Activated gamma-delta T cell treated with Interleukin-2 at 50 U/mL for 16 hours (primary cell): ENCODE measurements at places on chromosomes 1 and 21.

DNA sequence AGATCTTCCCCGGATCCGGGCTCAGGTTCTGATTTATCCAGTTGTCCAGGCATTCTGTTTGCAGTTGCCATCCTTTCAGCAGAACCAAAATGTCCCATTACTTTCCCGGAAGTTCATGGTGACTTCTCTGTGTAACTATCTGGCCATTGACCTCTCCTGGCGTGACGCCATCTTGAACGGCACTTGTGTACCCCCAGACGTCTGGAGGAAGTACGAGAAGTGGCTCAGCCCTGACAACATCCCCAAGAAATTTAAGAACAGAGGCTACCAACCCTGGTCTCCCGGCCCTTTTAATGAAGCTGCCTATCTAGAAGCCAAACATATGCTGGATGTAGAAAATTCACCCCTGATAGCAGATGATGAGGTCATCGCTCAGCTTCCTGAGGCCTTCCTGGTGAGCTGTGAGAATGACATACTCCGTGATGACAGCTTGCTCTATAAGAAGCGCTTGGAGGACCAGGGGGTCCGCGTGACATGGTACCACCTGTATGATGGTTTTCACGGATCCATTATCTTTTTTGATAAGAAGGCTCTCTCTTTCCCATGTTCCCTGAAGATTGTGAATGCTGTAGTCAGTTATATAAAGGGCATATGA, 22.4 kb downstream of the AADACL4 start:
- DNase-seq: no peak

DNA sequence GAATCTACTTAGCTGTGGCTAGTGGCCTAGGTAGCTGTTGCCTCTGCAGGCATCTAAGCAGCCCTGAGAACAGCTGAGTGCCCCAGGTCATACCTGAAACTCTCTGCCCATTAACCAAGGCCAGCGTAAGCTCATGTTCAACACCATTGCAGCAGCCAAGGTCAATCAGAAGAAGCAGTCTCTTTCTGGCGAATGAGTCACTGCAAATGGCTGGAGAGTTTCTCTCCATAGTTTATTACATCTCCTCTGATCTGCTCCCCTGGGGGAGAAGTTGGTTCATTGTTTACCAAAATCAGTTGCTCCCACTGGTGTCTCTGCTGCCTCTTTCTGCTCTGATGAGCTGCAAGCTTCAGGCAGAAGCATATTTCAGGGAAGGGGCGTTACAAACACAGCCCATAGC, 6.9 kb upstream of the BCL9 start:
- DNase-seq: no peak

DNA sequence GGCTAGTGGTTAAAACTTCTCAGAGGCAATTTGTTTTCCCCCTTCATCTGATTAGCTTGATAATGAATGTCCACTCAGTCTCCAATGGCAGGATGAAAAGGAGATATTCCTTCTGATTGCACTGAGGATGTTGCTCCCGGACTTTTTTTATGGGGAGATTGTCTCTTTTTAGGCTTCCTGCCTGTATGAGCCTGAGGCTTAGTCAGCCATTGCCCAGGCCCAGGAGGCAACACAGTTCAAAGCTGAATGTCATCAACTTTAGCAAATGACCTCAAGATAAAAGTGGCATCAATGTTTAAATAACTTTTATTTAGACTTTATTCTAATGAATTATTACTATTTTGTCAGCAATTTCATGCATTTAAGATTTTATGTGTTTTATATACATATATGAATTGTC, 162.9 kb upstream of the PTBP2 start:
- DNase-seq: no peak

DNA sequence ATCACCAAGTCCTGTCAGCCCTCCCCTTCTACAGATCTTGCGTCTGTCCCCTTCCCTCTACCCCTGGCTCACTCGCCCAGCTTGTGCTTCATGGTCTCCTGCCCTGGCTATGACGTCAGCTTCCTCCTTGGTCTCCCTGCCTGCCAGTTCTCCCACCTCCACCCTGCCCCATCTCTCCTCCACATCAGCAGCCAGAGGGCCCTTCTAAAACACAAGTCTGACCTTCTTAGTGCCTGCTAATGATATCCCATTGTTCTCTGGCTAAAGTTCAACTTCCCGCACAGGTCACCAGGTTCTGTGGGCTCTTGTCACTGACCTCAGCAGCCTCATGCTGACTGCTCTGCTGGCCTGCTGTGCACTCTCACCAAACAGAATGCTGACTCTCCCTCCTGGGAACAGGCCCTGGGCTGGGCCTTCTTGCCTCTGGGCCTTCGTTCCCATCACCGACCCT, 24.7 kb upstream of the MYCL start:
- no peak for DNase-seq

DNA sequence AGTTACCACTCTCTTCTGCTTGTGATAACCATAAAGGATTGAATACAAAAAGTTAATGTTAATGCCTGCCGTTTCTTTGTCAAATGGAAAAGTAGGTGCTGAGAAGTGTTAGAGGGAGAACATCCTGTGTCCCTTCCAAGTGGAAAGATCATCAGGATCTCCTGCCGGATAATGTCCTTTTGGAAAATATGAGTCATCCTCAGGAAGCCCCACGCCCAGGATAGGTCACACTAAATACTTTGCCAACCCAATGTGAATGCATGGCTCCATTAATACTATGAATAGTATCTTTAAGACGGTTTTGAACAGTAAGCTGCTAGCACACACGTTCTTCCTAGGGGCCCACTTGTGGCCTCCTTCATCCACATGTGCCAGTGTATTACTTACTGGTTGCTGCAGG, 279.5 kb downstream of the ZNF326 start:
- no peak for DNase-seq

GRCh38 chr1:4622821-4623220, 31.6 kb upstream of the AJAP1 start:
- no peak for DNase-seq

- no peak for DNase-seq
Measured at GRCh38 chr1:173479649-173480048, 2.5 kb downstream of the PRDX6 start.

- DNase-seq: no peak
Measured at GRCh38 chr1:220149742-220150141, 55.8 kb downstream of the IARS2 start.

DNA sequence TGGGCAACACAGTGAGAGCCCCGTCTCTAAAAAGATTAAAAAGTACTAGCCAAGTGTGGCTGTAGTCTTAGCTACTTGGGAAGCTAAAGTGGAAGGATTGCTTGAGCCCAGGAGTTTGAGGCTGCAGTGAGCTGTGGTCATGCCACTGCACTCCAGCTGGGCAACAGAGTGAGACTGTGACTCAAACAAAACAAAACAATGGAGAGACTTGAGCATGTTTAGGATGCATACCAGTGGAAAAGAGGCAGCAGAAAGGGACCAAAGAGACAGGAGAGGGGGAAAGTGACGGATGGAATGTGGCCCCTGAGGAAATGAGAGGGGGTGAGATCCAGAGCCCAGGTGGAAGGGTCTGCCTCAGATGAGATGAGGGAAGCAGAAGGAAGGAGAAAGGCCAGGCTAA, 358.9 kb downstream of the RPS6KC1 start:
- no peak for DNase-seq

DNA sequence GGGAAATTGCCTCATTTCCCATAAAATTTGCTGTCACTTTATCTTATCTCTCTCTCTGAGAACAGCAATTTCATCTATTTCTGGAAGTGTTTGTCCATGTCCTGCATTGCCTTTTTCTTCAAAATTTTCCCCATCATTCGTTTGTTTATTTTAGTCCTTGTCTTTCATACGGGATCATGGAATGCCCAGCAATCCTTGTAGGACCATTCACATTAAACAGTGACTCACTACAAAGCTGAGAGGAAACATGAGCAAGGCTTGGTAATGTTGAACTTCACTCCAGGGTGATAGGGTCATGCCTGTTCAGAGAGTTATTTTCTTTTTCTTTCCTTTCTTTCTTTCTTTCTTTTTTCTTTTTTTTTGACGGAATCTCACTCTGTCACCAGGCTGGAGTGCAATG, 32.2 kb upstream of the HNRNPU start:
- no peak for DNase-seq

DNA sequence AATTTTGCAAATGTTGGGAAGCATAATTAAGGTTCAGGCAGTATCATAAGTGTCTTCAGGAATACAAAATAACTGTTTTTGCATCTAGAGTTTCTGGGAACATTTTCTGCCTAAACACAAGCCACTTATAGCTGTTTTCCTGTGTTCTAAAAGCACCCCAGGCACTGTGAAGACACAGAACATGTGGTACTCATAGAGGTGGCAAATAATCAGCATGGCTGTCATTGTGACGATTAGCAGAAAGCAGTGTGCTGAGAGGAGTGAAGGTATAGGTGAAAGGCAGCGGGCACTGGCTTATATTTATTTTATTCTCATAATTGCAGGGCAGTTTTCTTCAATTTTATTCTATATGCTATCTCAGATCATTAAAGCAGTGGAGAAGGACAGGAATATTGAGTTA, 119.6 kb downstream of the LRRC53 start:
- no peak for DNase-seq

DNA sequence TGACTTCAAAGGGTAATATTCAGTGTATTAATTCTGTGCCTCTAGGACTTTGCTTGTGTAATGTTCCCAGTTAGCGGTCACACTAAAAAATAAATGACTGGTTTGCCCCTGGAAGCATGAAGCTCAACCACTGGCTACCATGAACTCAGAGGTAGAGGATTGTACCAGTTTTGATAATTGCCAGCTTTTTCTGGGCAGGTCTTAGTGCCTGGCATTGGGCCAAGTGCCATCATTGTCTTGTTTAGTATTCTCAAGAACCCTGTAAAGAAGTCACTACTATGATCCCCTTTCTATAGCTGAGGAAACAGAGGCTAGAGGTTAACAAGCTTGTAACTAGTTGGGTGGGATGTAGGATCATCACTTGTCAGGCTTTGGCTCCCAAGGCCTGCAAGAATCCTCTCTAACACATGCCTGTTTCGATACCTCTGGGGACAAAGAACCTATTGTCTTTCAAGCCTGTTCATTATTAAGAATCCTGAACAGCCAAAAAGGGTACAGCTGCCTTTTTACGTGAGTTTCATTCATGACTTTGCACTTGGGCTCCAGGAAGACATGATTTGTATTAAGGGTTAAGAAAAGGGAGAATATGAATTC, 121.9 kb upstream of the JUN start:
- no peak for DNase-seq

DNA sequence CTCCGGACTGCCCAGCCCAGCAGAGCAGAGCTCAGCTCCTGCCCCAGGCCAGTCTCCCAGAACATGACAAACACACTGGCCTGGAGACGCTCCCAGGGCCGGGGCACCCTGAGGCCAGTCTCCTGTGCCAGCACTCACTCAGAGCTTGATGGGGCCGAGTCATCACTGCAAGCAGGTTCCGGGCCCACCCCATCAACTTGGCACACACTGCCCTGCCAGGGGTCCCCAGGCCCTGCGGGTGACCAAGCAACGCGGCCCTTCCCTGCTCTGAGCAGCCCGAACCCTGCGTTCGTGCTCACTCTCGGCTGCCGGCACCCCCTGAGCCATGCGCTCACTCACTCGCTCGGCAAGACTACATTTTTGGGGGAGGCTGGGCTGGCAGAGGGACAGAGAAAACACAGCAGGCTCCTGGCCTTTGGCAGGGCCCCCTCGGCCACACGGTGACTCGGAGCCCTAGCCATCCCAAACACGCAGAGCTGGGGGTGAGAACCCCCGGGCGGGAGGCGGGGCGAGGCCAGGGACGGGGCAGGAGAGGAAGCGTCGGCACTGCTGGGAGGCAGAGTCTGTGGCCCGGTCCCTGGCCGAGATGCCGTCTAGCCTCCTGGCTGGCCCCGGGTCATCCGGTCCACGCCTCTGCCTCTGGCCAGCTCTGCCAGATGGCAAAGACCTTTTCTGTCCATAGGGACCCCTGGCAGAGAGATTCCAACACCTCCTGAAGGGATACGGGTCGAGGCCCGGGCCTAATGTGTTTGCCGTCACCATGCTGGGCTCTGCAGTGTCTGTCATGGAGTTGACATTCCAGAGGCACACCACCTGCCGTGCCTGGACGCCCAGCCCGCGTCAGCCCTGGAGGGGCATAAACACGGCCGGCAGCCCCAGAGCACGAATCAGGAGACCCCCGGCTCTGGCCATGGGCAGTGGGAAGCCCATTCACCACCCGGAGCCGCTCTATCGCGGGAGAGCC, 68.0 kb downstream of the MEGF6 start:
- DNase-seq: no peak

DNA sequence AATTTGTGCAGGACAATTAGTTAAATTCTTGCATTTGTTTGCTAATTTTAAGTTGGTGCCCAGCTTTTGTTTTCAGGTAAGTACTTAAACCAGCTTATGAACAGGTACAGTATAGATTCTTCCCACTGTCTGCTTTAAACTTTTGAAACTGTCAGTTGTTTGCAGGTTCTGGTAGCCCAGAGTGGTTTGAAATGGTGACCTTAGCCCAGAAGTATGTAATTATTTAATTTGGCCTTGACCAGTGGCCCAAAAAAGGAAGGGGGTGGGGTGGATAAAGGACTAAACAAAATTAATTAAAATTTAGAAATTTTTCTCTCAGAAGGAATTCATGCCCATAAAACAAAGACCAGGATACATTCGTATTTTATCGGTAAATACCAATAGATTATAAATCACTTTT, 69.0 kb downstream of the PTBP2 start:
- DNase-seq: no peak

DNA sequence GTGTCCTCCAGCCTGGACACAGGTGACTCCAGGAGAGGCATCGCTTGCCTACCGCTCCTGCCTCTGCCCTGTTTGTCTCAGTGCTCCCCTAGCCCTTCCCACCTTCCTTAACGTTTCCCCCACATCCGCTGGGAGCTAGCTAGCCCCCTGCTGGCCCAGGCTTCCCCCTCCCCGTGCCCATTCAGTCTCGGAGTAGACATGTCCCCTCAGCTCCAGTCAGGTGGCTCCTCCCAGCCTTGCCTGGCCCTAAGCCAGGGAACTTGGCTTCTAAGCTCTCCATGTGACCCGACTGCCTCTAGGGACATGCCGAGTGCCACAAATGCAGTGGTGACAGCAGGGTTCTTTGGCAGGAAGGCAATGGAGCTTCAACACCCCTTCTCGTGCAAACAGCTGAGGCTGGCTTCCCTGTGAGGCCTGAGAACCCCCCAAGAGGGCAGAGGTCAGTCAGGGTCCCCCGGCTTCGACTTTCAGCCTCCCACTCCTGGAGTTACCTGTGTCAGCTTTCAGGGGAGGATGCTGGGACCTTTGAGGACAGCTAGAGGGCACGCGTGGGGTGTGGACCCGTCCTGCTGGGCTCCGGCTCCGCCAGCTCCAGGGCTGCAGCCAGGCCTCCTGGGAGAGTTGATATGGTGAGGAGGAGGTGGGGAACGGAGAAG, 16.2 kb downstream of the DRAXIN start:
- DNase-seq: no peak

DNA sequence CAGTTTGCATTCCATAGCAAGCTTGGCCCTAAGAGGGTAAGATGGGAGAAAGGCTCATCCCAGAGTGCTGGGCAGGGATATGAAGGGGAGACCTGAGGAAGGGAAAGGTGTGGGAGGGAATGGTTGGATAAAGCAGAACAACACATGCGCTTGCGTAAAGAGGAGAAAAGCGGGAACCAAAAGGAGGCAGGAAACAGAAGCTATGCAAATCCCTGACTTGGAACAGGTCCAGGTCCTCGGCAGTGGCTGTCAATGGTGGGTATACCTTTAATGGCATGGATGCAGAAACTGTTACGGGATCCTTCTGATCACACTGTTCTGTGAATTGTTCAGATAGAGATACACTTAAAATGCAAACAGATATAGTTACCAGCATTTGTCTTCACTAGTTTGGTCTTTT, 455.6 kb downstream of the SIPA1L2 start:
- DNase-seq: no peak

- no peak for DNase-seq
Measured at GRCh38 chr1:66402194-66402593, 131.8 kb upstream of the SGIP1 start.

GRCh38 chr1:114250683-114251572, 97.3 kb upstream of the SYT6 start:
- no peak for DNase-seq

- DNase-seq: no peak
Measured at GRCh38 chr1:11158720-11159321, 30.3 kb upstream of the ANGPTL7 start.
